Stimulated activated CD4-positive, alpha-beta T cell treated with anti-CD3 and anti-CD28 coated beads, Interleukin-15, amount 100 ng/mL, for 24 hours (primary cell): ENCODE measurements at places on chromosomes 12 and 14.

GRCh38 chr14:99732436-99733210, 48.5 kb downstream of the CYP46A1 start:
- no peak for DNase-seq

GRCh38 chr12:22275843-22276242, 58.7 kb downstream of the ST8SIA1 start:
- no peak for DNase-seq

DNA sequence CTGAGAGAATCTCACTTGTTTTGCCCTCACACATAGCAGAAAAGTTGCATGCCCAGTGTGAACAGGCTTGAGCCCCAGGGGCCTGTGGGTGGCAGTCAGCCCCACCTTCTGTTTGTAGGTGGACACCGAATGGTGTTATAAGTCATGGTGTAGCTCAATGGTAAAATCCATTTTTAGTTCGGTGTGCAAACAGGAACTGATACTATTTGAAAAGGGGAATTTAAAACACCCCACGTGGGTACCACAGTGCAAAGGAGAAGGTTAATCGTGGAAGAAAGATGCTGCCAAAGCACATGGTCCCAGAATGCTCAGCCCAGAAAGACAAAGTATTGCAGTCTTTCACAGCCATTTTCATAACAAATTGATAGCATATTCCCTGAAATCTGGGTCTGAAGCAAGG, 71.8 kb upstream of the GZMB start:
- no peak for DNase-seq

- DNase-seq: no peak
Measured at GRCh38 chr12:116323406-116324386, 46.2 kb upstream of the MED13L start.

GRCh38 chr12:25692115-25693035, 139.3 kb upstream of the LMNTD1 start:
- DNase-seq: no peak

GRCh38 chr12:81078469-81079196, 754 bp downstream of the ACSS3 start:
- no peak for DNase-seq

DNA sequence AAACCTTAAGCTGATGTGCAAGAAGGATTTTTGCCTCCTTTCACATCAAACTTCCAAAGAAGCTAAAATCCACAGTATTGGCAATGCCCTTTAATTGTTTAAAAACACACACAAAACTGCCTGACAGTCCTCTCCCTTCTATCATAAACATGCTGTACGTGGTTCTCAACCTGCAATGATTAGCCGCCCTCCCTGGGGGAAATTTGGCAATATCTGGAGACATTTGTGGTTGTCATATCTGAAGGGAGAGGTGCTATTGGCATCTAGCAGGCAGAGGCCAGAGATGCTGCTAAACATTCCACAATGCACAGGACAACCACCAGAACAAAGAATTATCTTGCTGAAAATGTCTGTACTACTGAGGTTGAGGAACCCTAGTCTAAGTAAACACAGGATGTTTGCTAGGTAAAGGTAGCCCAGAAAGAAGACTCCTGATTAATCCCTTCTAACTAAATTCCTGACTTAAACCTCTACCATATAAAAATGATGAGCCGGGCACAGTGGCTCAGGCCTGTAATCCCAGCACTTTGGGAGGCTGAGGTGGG, 1.2 kb downstream of the ACOT6 start:
- DNase-seq: no peak

DNA sequence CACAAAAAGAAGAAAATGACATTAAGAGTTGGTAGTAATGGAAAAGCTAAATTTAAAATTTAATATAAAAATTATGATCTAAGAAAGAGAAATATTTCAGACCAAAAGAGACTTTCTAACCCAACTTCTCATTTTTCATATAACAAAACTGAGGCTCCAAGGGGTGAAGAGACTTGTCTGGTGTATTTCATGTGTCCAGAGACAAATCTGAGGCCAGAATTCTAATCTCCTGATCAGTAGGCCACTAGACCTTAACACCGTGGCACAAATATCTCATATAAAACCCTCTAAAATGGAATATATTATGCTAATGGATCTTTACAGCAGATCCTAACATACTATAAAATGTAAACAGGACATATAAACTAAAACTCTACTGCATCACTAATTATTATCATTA, 275.7 kb upstream of the SLC16A7 start:
- no peak for DNase-seq

- DNase-seq: no peak
Measured at GRCh38 chr12:93426412-93426805, 15.3 kb downstream of the UBE2N start.

DNA sequence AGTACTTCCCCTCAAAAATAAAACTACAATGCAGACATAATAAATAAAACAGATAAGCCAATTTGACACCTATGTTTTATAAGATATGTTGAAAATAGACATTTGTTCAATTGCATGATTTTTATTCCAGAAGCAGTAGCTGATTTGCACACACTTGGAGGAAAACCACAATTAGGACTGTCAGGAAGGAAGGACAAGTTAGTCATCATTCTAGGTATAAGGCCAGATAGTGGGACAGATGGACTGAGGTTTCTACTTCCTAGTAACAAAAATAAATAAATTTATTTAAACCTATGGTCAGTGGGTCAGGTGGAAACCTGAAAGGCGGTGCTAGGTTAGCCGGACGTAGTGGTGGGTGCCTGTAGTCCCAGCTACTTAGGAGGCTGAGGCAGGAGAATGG, 141.8 kb upstream of the RASSF8 start:
- no peak for DNase-seq

DNA sequence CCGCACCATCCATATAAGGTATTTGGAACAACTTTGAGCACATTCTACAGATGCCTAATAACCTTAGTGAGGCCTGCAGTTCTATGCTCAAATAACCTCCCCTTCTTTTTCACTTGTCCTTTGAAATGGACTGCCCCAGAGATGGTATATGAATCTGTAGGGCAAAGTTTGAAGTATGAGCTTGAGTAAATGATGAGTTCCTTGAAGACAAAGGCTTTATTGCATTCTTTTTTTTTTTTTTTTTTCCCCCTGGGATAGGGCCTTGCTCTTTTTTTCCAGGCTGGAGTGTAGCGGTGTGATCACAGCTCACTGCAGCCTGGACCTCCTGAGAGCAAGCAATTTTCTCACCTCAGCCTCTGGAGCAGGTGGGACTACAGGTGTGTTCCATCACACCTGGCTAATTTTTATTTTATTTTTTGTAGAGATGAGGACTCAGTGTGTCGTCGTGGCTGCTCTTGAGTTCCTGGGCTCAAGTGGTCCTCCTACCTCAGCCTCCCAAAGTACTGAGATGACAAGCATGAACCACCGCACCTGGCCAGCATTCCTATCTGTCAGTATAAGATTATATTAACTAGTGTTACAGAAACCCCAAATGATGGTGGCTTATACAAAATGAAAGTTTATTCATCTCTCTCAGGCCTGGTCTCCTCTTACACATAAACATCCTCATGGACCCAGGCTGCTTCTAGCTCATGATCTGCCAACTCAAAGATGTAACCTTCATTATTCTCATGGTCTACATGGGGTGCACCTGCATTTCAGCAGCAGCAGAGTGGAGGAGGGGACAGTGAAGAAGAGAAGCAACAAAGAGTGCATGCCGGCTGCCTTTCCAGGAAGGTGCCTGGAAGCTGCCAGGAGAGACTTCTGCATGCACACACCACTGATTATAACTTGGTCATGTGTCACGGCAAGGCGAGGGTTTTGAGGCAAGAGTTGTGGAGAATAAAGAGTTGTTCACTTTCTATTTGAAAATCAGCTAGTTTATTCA, 101.4 kb downstream of the DUSP16 start:
- peak; percentile 67 for DNase-seq

DNA sequence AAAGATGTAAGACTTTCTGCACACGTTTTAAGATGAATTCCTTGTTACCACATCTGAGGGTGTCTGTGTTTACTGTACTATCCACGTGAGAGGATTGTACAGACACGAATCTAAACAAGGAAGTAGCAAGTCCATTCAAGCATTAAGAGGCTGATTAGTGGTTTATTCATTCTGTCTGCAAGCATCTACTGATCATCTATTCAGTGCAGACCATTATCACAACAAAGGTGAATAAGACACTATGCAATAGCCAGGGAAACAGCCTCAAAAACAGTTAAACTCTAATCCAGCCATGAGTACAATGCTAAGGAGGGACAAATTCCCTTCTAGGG, 111.6 kb upstream of the PZP start:
- DNase-seq: no peak

- DNase-seq: no peak
Measured at GRCh38 chr12:107634530-107634929, 51.1 kb upstream of the PWP1 start.

- no peak for DNase-seq
Measured at GRCh38 chr12:86950444-86950843, 694.3 kb upstream of the MGAT4C start.

DNA sequence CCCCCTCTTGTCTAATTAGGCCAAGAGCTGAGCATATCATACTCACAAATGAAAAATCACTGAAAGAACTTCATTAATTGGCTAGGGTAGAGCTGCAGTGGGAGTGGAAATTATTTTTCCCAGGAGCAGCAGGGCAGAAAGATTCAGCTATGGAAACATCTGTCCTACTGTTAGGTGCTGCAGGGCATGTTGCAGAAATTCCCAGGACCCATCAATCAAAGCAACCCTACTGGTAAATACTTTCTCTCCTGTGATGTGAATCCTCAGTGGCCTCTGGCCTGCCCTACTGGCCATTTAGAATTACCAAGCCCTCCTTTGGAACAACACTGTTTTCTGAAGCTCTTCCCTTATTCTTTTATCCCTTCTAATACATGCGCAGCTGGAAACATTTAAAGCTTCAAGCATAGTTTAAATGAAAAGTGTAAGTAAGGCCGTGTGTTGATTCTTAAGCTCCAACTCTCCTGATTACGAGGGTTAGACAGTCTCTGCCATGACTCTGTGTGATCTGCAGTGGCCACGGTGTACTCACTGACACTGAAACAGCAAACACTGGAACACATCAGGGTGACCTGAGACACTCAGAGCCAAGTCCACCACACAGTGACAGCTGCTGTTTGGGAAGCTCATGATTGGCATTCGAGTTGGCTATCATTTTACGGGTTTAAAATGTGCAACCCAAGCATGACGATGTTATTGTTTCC, 62.6 kb upstream of the TMCC3 start:
- no peak for DNase-seq

- no peak for DNase-seq
Measured at GRCh38 chr14:22509036-22509709, 79.9 kb downstream of the DAD1 start.

- DNase-seq: peak; percentile 70
Measured at GRCh38 chr14:105375635-105376057, 22.7 kb upstream of the TEX22 start.

- DNase-seq: no peak
Measured at GRCh38 chr14:68191567-68192321, 372.2 kb downstream of the RAD51B start.

DNA sequence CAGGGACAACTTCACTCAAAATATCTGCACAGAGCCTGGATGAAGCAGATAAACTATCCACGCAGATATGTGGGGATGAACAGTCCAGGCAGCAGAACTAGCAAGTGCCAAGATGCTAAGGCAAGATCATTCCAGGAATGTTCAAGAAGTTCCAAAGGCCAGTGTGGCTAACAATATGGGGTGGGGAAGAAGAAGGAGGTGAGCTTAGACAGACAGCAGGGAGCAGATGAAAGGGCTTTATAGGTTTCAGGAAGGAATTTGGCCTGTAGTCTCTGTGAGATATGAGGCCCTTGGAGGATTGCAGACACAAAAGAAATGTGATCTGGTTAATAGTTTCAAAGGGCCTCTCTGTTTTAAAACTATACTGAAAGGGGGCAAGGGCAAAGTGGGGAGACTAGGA, 63.5 kb upstream of the PPM1H start:
- no peak for DNase-seq

- DNase-seq: no peak
Measured at GRCh38 chr12:109532721-109533486, 40.4 kb downstream of the MMAB start.

GRCh38 chr12:68081561-68081960, 78.0 kb downstream of the IFNG start:
- DNase-seq: no peak

DNA sequence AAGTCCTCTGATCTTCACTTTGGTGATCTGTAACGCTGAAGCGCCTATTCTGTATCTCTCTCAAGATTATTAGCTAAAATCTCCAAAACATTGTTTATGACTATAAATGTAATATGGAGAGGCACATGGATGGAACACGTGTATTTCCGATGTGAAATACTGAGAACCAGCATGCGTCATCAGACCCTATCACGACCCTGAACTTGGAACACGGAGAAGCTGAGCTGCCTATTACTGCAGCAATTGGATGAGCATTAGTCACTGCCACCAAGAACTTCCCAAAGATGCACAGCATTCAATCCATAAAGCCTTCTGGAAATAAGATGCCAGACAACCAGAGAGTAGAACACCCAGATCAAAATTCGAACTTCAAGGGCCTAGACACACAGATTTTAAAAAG, 61.9 kb downstream of the PRKAB1 start:
- DNase-seq: no peak
